ENCODE measurements at places on chromosomes 13 and 19.

GRCh38 chr19:35545001-35545854, at the start of gene TMEM147:
TSS of gene TMEM147 (plus strand) at chr19:35545626. CDS start at chr19:35545740, 114 bp downstream.
- peak; percentile 69 for DNase-seq

DNA sequence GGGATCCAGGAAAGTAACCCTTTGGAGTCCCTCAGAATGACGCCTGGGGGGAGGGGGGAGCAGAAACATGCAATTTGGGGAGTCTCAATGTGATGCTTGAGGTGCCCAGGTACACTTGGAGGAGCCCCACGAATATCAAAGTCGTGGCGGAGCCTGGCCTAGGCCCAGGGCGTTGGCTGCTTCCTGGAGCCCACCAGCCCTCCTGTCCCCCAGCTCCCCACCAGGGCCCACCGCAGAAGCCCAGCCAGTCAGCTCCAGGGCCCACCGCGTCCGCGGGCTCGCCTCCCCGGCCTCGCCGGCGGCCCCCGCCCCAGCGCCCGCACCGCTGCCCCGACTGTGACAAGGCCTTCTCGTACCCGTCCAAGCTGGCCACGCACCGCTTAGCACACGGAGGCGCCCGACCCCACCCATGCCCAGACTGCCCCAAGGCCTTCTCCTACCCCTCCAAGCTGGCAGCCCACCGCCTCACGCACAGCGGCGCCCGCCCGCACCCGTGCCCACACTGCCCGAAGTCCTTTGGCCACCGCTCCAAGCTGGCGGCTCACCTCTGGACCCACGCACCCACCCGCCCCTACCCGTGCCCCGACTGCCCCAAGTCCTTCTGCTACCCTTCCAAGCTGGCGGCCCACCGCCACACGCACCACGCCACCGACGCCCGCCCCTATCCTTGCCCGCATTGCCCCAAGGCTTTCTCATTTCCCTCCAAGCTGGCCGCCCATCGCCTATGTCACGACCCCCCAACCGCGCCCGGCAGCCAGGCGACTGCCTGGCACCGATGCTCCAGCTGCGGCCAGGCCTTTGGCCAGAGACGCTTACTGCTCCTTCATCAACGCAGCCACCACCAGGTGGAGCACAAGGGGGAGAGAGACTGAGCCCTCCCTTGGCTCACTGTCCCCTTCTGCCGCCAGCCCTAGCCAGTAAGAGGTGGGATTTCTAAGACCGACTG, 2.1 kb downstream of the ZNF575 start:
- DNase-seq = no peak

GRCh38 chr13:97359181-97360057, 74.5 kb upstream of the RAP2A start:
- peak; percentile 56 for DNase-seq

DNA sequence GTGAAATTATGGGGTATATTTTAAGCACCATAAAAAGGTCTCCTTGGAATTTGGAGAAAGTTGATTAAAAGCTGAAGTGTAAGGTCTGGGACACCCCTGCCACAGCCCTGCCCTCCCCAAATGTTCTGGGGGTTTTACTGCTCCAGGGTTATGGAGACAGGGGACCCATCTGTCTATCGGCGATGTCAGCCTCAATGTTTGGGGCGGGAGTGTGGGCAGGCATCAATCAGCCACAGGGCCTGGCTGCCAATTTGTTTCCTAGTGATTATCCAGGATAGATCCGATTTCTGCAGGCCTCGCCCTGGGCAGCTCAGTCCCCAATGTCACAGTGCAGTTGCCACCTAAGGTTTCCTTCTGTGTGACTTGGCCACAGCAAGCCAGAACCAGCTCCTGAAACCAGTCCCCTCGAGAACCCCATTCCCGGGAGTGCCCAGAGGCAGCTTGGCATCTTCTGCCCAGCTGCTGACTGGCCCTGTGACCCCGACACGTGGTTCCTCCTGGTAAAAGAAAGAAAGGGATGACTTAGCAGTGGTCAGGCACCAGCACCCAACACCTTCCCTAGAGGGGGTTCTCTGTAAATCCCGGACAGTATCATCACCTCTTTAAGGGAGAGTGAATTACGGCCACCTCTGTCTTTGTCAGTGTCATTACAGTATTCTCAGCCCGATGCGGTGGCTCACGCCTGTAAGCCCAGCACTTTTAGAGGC, 41.6 kb downstream of the MYO9B start:
- no peak for DNase-seq

DNA sequence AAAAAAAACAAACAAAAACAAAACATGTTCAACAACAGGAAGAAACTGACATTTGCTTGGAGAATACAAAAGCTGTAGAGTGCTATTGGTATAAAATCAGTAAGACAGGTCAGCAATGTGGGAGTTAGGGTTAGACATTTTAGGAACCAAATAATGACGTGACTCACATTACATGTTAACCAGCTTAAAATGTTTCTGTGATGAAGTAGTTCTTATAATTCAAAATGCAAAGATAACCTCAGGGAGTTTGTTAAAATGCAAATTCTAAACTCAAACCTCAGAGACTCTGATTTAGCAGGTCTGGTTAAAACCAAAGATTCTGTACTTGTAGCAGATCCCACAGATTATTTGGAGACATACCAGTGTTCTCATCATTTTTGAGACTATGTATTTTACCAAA, 549.4 kb upstream of the SLITRK1 start:
- no peak for DNase-seq

GRCh38 chr13:74074723-74075122, 59.5 kb downstream of the KLF12 start:
- no peak for DNase-seq

GRCh38 chr19:45099467-45100191, 6.7 kb downstream of the PPP1R37 start:
- no peak for DNase-seq

DNA sequence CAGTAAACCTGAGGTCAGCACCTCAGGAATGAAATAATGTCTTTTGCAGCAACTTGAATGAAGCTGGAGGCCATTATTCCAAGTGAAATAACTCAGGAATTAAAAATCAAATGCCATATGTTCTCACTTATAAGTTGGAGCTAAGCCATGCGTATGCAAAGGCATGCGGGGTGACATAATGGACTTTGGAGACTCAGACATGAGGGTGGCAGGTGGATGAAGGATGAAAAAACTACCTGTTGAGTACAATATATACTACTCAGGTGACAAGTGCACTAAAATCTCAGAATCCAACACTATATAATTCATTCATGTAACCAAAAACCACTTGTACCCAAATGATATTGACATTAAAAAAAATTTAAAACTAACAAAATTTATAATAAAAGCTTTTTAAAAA, 1416.9 kb downstream of the UQCRFS1 start:
- no peak for DNase-seq

DNA sequence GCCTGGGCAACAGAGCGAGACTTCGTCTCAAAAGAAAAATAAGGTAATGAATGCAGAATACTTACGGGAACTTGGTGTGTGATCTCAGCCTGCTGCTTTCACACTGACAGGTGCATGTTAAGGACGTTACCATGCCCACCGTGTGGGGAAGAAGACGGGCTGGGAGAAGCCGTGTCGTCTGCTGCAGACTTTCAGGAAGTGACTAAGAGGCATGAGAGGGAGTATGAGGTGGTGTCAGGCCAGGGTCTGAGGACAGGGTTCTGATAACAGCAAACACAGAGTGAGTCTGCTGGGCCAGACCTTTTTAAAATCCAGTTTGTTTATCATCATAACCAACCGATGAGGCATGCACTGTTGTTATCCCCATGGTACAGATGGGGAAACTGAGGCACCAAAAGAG, 13.6 kb upstream of the GALP start:
- no peak for DNase-seq

DNA sequence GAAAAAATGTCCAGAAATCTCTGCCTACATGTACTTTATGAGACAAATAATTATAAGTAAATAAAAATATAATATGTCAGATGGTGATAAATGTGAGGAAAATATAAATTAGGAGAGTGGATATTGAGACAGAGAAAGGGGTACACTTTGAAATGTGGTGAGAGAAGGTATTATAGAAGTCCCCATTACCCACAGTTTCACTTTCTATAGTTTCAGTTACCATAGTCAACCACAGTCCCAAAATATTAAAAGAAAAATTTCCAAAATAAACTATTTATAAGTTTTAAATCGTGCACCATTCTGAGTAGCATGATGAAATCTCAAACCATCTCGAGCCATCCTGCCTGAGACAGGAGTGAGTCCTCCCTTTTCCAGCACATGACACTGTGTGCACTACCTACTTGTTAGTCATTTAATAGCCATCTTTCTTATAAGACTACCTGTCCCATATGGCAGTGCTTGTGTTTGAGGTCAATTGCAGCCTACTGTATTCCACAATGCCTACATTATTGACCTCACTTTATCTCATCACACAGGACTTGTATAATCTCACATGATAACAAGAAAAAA, 653.7 kb downstream of the DACH1 start:
- DNase-seq = no peak

GRCh38 chr19:3403489-3404323, 37.3 kb downstream of the NFIC start:
- DNase-seq = no peak

- no peak for DNase-seq
Observed at GRCh38 chr13:59352600-59352999, 811.1 kb downstream of the DIAPH3 start.

GRCh38 chr19:33063356-33063752, 1.3 kb downstream of the RHPN2 start:
- DNase-seq = no peak

DNA sequence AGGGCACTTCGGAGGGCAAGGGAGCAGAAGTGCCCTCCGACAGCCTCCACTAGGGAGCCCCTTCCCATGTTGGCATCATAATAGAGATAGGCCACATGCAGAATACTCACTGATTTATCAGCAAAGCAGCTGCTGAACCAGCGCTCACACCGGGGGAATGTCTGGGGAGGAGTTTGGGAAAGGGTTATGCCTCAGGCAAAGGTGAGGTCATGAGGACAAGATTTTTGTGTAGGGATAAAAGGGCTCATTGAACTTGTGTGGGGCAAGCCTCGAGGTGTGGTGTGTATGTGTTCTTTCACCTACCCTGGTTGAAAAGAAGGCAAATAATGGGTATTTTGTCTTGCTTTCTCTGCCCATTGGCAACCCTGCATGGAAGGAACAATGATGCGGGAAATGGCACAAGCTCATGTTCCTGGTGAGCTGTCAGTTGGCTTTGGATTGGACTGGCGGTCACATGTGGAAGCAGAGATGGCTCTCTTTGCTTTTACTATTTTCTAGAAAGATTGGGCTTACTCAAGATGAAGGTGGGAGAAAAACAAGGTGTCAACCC, 39.1 kb upstream of the SLC7A9 start:
- DNase-seq = no peak

DNA sequence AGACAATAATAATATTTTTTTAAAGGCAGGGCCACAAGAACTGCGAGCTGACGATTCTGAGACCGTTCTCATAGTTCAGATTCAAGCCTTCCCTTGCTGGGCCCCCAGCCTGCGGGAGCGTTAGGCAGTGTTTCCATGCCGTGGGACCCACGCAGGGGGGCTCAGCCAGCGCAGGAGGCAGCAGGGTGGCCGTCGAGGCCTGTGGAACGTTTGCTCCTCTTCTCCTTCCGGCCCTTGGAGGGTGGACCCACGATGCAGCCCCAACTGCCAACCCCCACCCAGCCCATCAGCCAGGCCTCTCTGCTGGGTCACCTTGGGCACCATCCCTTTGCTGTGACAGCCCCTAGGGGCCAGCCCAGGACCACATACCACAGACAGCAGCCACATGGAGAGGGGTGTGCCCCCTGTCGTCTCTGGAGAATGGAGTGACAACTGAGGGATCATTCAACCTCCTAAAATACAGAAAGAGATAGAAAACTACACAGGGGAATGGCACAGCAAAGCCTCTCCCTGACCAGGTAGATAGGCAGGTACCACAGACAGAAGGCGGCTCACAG, 46.8 kb downstream of the PDCD5 start:
- DNase-seq = no peak

- DNase-seq = no peak
Observed at GRCh38 chr13:41543664-41544300, 86.4 kb downstream of the RGCC start.

DNA sequence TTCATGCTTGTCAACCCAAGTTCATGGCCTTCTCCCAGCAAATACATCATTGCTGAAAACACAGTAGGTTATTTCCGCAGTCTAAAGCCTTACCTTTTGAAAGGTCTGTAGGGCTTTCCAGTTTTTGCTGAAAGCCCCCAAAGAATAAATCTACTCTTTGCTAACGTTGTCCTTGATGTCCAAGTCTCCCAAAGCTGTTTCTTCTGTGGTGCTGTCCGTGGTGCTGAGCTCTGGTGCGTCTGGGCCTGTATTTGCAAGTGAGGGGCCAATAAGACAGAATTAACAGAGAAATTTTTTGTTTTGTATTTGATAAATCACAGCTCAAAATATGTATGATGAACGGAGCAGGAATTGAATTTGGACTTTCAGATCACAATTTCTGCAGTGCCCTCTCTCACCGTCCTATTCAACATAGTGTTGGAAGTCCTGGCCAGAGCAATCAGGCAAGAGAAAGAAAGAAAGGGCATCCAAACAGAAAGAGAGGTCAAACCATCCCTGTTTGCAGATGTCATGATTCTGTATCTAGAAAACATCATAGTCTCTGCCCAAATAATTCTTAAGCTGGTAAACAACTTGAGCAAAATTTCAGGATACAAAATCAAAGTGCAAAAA, 9.8 kb upstream of the LGALS16 start:
- peak; percentile 4 for DNase-seq

DNA sequence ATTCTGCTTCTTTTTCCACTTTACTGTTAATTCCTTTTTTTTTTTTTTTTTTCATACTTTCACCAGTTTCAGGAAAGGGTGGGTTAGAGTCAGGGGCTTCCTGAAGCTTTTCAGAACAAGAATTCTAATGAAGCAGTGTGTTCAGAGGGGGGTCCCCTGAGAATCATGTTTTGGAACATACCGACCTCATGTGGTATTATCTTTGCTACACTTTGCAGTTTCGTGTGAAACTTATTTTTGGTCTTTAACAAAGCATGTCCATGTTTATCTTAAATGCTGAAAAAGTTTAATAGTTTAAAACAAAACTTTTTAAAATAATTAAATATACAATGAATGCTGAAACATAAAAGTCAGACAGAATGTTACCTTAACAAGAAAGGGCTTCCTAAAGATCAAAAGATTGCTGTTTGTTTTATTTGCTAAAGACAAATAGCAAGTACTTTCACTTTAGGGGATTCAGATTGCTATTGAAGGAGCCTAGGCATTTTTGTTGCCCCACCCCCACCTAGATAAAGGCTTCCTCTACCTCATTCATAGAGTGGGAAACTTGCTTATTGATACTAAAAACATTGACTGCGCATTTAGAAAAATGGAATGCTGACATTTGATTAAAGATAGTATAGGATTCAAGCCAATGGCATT, 21.1 kb upstream of the POMP start:
- no peak for DNase-seq

- no peak for DNase-seq
Observed at GRCh38 chr13:29020314-29020713, 200.2 kb downstream of the MTUS2 start.

GRCh38 chr19:51431124-51431523, 13.7 kb upstream of the SIGLEC10 start:
- DNase-seq = no peak

- DNase-seq = no peak
Observed at GRCh38 chr19:55436847-55437246, 6.3 kb downstream of the SHISA7 start.

Measured in naive thymus-derived CD4-positive, alpha-beta T cell (primary cell).